ENCODE measurements at places on chromosomes 16 and 17.

DNA sequence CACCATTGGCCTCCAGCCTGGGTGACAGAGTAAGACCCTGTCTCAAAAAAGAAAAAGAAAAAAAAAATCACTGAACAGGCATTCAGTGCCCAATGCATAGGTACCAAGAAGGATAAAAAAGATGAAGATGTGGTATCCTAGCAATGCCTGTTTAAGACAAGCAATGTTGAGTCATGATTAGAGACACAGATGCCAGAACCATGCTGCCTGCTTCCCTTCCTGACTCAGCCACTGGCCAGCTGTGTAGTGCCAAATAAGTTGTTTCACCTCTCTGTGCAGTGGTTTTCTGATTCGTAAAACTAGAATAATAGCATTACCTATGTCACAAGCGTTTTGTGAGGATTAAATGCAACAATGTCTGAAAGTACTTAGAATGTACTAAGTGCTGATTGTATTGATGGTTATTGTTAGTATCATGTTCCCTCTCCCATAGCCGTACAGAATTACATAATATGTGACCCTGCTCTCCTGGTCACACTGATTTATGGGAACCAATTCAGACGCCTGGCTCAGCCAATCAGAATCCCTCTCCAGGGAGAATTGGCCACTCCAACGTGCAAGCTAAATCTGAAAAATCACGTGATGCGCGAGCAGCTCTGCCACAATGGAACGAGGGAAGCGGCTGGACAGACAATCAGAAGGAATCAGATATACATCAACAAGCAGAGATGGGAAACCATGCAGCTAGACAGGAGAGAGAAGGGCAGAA lies 241.9 kb downstream of the SLC39A11 start:
- no peak for DNase-seq

DNA sequence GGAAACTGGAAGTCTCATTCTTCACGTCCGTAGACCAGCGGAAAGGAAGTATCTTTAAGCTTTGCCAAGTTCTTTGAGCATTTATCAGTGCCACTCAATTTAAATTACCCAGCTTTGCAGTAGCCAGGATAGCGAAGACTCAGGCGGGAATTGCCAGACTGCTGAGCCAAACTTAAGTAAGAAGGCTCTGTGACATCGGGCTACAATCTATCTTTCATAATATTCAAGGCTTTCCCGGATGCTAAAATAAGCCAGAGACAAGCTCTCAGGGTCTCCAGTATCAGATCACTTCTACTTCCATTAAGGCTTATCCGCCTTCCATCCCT lies 436 bp upstream of the BRIP1 start:
- no peak for DNase-seq

GRCh38 chr16:55280587-55280986 lies 43.4 kb upstream of the IRX6 start:
- no peak for DNase-seq

GRCh38 chr16:48292452-48292851 lies 45.1 kb upstream of the ABCC11 start:
- no peak for DNase-seq

- no peak for DNase-seq
Measured at GRCh38 chr16:78972006-78972405, 628.5 kb downstream of the MAF start.

DNA sequence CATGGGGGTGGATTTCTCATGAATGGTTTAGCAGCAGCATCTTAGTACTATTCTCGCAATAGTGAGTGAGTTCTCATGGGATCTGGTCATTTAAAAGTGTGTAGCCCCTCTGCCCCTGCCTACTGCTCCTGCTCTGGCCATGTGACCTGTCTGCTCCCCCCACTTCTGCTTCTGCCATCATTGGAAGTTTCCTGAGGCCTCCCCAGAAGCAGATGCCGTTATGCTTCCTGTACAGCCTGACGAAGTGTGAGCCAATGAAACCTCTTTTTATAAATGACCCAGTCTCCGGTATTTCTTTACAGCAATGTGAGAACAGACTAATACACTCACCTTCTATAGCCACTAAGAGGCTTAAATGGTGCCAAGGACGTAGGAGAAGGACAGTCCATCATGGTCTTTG lies 51.5 kb downstream of the NOL11 start:
- no peak for DNase-seq

All from suppressor macrophage treated with lipopolysaccharide for 1 hour (primary cell).